ENCODE measurements at places on chromosomes 1 and 21.

DNA sequence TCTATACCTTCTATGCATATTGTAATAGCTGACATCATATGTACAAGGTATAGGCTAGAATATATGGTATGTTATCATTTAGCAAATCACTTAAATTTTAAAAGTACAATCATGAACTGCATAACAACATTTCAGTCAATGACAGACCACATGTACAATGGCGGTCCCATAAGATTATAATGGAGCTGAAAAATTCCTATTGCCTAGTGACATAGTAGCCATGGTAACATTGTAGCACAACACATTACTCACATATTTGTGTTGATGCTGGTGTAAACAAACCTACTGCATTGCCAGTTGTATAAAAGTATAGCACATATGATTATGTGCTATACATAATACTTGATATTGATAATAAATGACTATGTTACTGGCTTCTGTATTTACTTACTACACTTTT is 8.9 kb downstream of the RAB3B start:
- DNase-seq = no peak

- no peak for DNase-seq
Observed at GRCh38 chr1:177912991-177913390, 56.9 kb downstream of the SEC16B start.

GRCh38 chr1:37558411-37558810 is 1.7 kb downstream of the DNALI1 start:
- no peak for DNase-seq

DNA sequence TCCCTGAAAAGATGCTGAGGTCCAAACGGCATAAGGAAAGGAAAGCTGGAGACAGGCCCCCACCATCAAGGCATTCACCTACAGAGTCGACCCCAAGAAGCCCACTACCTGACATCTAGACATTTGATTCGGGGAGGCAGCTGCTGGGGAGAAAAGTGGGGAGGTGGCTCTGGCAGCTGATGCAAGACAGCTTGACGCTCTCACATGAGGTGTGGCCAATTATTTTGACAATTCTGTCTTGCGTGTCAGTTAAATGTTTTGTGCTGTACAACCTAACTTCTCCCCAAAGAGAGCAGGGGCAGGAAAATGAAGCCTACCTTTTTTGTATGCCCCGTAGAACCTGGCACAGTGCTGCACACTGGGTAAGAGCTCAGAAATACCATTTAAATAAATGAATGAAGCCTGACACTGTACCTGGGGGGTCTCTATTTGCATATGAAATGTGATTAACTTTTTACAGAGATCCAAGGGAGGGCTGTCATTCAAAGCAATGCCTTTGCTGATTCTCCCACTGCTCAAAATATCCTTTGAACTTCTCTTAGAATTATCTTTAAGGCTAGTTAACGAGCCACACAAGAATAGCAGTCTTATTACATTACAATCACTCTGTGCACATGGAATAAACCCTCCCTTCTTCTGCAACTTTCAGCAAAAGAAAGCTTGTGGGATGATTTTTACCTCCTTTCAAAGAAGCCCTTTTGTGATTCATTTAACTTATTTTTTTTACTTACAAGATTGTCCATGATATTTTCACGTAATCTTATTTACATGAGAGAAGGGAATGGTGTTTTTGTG is 163.2 kb downstream of the TNR start:
- no peak for DNase-seq

DNA sequence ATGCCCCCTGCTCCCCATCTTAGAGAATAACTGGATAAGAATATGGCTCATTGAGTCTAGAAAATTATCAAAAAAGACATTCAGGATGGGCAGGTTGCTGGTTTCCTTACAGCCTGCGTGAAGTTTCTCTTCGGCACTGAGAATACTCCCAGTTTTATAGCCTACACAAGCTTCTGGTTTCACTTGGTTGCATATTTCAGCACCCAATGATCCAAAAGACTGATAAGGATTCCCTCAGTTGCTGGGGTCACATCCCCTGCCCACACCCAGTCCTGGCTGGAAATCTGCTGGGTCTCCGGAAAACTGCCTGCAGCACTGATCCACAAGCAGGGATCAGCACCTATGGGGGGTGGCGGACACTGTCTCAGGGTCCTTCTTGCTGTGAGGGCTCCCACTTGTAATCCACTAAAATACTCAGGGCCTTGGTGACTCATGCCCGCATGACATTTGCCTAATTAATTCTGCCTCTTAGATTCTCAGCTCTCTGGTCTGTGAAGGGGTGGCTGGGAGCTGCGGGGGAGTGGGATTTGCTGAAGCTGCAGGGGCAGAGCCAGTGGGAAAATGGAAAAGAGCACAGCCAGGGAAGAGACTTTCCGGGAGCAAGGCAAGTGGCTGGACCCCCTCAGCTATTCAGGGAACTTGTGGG is 142.5 kb downstream of the ZNF648 start:
- no peak for DNase-seq

DNA sequence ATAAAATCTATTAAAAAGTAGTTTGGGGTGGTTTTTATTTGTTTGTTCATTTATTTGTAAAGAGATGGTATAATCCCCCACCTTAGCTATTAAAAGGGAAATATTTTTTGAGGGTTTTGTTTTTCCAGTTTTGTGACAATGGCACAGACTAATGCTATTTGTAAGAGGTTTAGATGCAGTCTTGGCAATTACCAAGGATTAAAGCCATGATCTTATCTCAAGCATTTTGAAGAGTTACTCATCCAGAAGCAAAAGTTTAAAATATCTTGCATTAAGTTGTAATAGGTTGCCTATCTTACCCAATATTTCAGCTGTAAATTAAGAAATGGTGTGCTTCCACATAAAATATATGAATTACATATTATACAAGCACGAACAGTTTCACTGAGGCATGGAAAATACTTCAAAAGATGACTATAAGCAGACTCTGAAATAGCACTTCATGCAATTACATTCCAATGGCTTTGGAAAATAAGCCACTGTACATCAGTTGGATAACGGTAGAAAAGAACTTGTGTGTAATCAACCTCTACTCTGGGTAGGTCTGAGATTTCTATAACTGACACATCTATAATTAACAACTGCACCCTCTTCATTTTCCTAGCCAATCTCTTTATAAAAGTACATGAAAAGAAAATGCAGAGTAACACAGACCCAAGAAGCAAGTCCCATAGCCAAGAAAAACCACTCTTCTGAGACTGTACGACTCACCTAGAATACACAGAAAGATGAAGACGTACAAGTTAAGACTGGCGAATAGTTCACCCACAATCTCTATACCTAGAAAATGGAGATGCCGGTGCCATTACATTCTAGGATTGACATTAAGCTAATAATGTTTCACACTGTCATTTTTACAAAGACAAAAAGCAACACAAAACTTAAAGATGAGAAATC is 95.2 kb downstream of the PTPN14 start:
- DNase-seq = no peak

DNA sequence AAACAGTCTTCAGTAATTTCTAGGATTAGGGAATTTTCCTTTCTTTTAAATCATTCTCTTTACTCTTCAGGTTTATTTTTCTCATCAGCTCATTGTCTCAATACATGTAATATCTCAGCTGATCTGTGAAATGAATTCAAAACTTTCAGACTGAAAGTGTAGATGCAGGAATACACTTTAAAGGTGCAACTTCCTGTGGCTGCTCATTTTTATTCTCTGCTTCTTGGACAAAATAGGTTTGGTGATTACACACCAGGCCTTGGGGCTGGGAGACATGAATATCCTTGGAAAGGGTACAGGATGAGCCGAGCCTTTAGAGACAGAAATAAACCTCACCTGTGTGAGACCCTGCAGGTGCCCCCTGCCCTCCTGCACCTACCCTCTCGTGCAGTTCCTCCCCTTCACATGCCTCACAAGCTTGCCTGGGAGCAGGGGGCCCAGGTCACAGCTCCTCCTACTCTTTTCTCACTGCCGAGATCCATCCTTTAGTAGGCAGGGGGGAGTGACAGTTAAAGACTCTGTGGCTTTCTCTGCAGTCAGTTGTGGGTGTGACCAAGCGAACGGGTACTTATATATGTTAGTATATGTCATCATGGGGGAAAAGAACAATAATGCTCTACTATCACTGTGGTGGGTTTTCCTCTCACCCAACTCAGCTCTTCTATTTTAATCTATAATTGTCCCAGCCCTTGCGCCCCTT is 23.6 kb downstream of the XCL2 start:
- DNase-seq = no peak

GRCh38 chr1:222974496-222974895 is 159.7 kb downstream of the DISP1 start:
- no peak for DNase-seq

GRCh38 chr1:147895123-147895522 is 7.5 kb upstream of the GJA8 start:
- no peak for DNase-seq

GRCh38 chr1:7491818-7492173 is 279.3 kb upstream of the VAMP3 start:
- no peak for DNase-seq

DNA sequence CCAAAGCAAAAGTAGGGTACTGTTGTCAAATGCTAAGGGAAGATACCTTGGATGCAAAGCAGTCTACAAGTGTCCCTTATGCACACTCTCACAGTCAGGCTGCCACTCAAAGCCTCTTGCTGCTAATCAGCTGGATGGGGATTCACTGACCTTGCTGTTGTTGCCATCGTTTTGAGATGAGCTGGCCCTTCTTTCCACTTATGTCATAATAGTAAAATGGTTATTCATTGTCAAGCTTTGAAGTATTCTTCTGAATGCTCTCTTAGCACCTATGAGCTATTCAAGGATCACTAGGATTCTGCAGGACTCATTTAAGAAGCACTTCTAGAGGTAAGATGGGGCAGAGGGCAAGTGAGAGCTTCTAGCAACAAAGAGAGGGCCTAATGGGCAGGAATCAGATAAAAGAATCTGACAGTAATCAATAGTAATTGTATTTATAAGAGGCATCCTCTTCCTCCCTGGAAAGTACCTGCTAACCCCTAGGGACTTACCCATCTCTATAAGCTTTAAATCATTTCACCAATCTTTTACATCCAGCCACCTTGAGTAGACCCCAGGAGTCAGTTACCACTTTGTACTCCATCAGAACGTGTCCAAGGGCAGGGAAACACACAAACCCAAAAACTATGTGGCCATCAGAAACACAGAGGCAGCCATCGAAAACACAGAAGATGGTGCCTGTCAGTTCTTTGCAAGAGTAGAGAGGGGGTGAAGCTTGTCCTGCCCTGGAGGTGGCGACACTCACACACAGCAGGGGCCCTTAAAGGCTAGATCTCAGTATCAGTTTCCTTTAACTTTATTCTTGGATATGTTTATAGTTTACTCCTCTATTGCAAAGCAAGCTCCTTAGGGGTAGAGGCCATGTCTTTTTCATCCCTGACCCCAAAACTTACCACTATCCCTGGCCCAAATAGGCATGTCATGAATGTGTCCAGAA is 103.7 kb upstream of the NFIA start:
- no peak for DNase-seq

- DNase-seq = no peak
Observed at GRCh38 chr1:32538887-32539583, at the start of gene ZBTB8A. TSS of gene ZBTB8A (plus strand) at chr1:32539427. CDS start at chr1:32592932, 53,505 bp downstream.

DNA sequence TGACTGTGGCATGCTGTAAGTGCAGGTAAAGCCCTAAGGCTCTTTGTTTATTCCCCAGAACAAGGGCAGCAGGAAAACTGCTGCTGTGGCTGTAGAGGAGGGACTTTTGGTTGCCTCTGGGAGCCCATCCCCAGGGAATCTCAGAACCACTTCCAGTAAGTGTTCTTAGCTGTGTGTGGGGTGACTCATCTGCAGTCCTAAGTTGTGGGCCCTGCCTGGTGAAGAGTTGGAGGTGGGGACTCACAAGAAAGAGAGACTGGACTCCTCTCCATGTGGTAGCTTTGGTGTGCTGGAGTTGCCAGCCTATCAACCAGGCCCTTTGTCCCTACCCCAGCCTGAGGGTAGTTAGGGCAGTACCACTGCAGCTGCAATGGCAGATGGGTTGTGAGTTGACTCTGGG is 24.0 kb upstream of the DENND1B start:
- no peak for DNase-seq

DNA sequence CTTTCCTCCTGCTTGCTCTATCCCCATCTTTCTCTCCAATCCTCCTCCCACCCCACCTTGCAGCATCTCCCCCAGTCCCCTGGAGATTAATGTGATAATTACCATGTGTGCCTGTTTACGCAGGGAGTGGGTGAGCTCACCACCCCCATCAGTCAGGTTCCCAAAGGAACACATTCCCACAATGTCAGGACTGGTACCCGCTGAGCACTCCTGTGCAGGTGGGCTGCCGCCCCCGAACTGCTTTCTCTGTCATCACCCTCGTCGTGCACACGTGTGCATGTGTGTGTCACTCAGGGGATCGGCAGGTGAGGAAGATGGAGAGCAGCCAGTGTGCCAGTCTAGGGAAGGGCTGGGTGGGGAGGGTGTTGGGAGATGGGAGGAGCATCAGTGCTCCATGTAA is 163.4 kb downstream of the CACNA1E start:
- DNase-seq = no peak

GRCh38 chr1:243345205-243345604 is 89.4 kb downstream of the SDCCAG8 start:
- DNase-seq = no peak

GRCh38 chr1:64302971-64303370 is 99.5 kb downstream of the UBE2U start:
- DNase-seq = no peak

DNA sequence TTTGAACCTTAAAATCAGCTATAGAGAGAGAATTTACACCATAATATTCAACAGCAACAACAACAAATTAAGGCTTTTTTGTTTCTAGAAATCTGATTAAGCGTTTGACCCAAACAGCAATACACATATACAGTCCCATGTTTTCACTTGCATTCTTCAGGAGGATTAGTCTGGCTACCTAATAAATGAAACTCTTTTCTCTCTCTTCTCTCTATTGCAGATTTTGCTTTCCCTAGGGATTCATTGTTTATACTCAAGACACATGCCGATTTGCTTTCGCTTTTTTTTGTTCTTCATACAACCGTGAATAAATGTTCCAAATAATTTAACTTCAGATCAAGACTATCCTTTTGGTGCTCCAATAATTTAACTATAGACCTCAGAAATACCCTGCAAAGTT is 162.4 kb upstream of the PTBP2 start:
- DNase-seq = no peak

DNA sequence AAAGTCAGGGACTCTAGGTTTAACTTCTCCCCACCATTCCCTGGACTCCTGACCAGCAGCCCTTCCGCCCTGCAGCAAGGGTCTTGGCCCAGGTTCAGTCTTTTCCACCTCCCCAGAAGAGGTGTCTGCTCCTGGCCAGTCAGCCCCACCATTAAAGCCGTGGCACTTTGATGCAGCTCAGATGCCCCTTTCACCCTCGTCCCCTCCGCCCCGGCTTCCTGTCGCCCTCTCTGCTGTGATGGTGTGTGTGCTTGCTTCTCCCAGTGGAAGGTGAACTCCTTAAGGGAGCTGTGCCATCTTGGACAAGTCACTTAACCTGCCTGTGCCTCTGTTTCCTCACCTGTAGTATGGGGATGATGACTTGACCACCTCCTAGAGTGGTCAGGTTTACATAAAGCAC is 17.8 kb upstream of the TTC4 start:
- no peak for DNase-seq

DNA sequence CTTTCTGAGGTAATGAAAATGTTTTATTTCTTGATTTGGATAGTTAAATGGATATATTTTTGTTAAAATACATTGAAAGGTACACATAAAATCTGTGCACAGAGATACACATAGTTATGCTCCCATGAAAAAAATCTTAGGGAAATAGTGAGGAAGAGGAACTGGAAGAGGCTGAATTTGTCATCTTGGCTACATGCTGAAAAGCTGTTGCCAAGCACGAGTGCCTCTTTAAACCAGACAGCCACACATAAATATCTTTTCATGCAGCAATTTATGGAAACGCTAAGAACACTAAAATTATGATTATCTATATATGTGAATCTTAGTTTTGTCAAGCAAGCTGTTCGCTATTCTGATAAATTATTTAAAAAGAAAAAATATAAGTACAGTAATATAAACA is 12.8 kb upstream of the ADAR start:
- DNase-seq = no peak

GRCh38 chr1:50913954-50914353 is 46.1 kb downstream of the FAF1 start:
- DNase-seq = no peak

Data from activated T-helper 1 cell treated with anti-CD3 and anti-CD28 coated beads, Interleukin-12 subunit alpha, Interleukin-12 subunit beta, Interleukin-2, Interleukin-4 antibody, amounts not matched to agents 30 ng/mL and 10 ng/mL and 1 ng/mL, durations not matched to agents 14 hours and 24 hours and 36 hours (primary cell).